ENCODE measurements at places on chromosomes 3 and 15. TPM values are rescaled to one million over a fixed set of nuclear protein-coding genes. Genes with fewer than 3 reads are reported as not detected.

GPR176 gene
- 5.0 TPM for total RNA-seq

NOX5 gene
- total RNA-seq = 1.5 TPM

TERB2 gene
- not detected for total RNA-seq

ALDH1A2 gene
- total RNA-seq = 0.66 TPM

CLDN16 gene
- total RNA-seq = 0.64 TPM

CFAP100 gene
- total RNA-seq = not detected

NR2C2 gene
- total RNA-seq = 15.9 TPM

GOLGA6L2 gene
- total RNA-seq = not detected

P2RY13 gene
- total RNA-seq = 1.2 TPM

GPR62 gene
- total RNA-seq = 0.38 TPM

ANKUB1 gene
- total RNA-seq = not detected

ACTRT3 gene
- total RNA-seq = 3.1 TPM

LMCD1 gene
- 43.1 TPM for total RNA-seq

Data from esophagus squamous epithelium (tissue), 5 donors.